ENCODE measurements at places on chromosomes 2 and 18.

DNA sequence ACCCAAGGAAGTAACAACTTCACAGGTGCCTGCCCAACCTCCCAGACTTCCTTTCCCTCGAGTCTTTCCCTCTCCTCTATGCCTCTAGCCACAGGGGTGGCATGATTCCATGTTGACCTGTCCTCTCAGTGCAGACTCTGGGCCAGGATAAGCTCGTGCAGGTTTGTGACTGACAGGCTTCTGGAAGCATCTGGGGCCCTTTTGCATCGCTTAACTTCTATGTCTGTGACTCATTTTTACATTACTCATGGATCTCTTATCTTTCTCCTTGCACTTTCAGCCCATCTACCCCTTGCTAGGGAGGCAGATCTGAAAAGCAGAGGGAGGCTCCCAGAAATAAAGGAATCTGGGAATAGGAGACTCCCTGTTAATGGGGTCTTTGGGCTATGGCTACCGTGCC is 98.5 kb upstream of the RIOK3 start:
- no peak for DNase-seq

DNA sequence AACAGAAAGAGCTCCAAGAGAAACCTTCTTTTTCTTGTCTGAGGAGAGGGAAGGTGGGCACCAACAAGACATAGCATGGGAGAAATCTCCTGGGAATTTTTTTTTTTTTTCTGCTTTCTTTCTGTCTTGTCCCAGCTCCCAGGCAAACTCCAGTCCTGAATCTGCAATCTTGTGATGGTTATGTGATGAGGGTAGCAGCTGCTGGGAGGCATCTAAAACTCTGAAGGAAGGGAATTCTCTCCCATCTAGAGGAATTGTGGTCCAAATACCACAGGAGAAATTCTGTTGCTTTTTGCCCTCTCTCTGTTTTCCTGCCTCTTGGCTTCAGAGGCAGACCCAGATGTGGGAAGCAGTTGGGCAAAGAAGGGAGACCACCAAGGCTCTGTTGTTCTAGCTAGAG is 16.7 kb downstream of the SCRN3 start:
- no peak for DNase-seq

DNA sequence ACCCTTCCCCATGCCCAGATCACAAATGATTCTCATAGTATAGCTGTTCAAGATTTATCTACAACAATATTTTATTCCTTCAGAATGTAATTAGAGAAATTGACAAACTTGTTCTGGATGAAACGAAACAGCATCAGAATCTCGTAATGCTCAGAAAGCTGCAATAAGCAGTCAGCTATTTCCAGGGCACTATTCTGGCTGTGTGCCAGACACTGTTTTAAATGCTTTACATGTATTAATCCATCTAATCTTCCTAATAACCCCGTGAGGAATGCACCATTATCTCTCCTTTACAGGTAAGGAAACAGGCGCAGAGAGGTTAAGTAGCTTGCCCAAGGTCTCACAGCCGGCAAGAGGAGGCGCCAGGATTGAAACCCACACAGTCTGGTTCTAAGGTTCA is 10.1 kb upstream of the LYPD6B start:
- no peak for DNase-seq

GRCh38 chr2:166127217-166128155 is at the start of gene SCN1A:
Gene SCN1A (minus strand): TSS chr2:166128020. CDS start chr2:166073621, 54,399 bp downstream.
- no peak for DNase-seq

All from lower leg skin (tissue), 4 donors.